NCI-H526 (cell line): ENCODE measurements at places on chromosomes 13 and 19.

GRCh38 chr19:14002571-14003250 lies 3.4 kb downstream of the RFX1 start:
- no peak for DNase-seq

- no peak for DNase-seq
Measured at GRCh38 chr13:74027161-74027779, 106.9 kb downstream of the KLF12 start.

DNA sequence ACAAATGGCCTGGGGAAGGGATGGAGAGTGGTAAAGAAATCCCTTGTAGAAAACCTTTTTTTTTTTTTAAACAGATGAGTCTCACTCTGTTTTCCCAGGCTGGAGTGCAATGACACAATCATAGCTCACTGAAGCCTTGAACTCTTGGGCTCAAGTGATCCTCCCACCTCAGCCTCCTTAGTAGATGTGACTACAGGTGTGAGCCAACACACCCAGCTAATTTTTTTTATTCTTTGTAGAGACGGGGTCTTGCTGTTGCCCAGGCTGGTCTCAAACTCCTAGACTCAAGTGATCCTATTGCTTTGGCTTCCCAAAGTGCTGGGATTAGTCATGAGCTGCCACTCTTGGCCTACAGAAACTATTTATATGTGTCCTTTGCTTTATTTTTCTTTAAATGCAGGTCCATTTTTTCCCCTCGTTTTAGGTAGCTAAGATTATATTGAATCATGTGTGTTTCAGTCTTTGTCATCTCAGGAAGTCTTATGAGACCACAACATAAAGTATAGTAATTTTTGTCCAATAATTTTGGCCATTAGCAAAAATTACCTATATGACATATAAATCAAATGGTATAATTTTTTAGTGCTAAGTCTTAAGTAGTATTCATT lies 10.5 kb downstream of the LPAR6 start:
- DNase-seq = no peak

- DNase-seq = no peak
Measured at GRCh38 chr19:1811942-1812425, at the start of gene ATP8B3. ATP8B3 (minus strand) TSS chr19:1812276; CDS start chr19:1811736, 540 bp downstream.

GRCh38 chr13:23685416-23685815 lies 115.2 kb downstream of the TNFRSF19 start:
- no peak for DNase-seq

- DNase-seq = no peak
Measured at GRCh38 chr19:1265615-1266128, 3.5 kb upstream of the CIRBP start.

DNA sequence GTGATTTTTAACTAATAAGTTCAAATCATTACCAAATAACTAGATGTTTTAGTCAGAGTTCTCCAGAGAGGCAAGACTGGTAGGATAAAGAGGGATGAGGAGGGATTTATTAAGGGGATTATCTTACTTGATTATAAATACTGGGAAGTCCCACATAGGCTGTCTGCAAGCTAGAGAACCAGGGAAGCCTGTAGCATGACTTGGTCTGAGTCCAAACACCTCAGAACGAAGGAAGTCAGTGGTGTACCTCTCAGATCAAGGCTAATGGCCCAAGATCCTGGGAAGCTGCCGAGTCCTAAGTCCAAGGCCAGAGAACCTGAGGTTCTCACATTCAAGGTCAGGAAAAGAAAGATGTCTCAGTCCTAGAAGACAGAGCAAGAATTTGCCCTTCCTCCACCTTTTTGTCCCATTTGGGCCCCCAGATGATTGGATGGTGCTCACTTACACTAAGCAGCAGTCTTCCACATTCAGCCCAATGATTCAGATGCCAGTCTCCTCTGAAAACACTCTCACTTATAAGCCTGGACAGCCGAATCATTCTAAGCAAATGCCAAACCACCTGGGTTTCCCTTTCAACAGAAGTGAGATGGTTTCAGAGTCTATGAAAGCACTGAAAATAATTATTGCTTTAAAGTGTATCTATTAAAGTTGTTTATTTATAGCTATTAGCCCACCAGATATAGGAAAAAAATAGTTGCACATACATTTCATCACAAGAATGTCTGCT lies 1599.2 kb downstream of the OLFM4 start:
- no peak for DNase-seq

GRCh38 chr13:32086366-32086765 lies 54.8 kb downstream of the FRY start:
- DNase-seq = no peak

GRCh38 chr13:22173610-22174009 lies 502.7 kb downstream of the FGF9 start:
- DNase-seq = no peak

DNA sequence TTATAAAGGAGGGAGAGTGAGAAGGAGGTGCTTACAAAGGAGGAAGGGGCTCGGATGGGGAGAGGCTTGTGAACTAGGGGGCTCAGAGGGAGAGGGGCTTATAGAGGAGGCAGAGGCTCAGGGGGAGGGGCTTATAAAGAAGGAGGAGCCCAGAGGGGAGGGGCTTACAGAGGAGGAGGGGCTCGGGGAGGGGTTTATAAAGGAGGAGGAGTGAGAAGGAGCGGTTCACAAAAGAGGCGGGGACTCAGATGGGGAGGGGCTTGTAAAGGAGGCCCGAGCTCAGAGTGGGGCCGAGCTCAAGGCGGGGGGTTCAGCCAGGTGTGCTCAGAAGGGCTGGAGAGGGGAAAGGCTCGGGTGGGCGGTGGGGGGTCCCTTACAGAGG lies 500 bp downstream of the SMIM24 start:
- peak; percentile 51 for DNase-seq

GRCh38 chr13:112586334-112586960 lies 1.5 kb downstream of the TUBGCP3 start:
- DNase-seq = no peak

DNA sequence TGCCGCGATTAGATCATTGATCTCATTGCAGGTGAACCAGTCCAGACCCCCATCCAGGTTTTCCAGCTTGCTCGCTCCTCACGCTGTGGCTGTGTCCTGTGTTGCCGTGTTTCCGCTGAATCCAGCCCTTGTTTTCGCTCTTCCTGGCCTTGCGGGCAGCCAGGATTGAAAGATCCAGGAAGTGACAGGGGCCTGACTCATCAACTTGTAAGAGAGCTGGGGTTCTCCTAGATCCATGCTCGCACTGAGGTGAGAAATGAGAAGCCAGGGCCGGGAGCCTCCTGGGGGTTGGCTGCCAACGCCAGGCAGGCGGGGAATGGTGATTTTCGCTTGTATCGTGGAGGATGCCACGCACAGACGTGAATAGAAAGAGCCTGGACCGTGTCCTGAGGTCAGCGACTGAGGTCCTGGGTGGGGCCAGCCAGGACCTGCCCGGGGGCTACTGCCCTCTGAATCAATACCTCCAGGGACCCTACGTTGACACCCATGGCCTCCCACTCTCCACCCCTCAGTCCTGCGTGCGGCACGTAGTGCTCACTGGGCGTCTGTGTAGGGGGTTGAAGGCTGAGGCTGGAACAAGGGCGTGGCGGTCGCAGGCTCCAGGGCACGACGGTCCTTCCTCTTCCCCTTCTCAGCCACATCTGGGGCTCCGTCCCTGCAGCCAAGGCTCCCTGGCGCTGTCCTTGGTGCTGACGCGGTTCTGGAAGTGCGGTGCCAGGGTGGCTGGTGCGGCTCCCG lies 7.3 kb upstream of the PTPRH start:
- peak; percentile 97 for DNase-seq

GRCh38 chr19:54517483-54517882 lies 14.9 kb downstream of the LAIR2 start:
- peak; percentile 64 for DNase-seq

- no peak for DNase-seq
Measured at GRCh38 chr13:107765724-107766401, 449.5 kb downstream of the LIG4 start.

- no peak for DNase-seq
Measured at GRCh38 chr13:24709186-24709913, 29.1 kb downstream of the ATP12A start.

GRCh38 chr19:35408284-35409171 lies 37.7 kb downstream of the GPR42 start:
- no peak for DNase-seq

- DNase-seq = no peak
Measured at GRCh38 chr19:11047866-11048265, 41.4 kb upstream of the LDLR start.
